Lung microvascular endothelial cell (primary cell): ENCODE measurements at places on chromosomes 6 and 20.

DNA sequence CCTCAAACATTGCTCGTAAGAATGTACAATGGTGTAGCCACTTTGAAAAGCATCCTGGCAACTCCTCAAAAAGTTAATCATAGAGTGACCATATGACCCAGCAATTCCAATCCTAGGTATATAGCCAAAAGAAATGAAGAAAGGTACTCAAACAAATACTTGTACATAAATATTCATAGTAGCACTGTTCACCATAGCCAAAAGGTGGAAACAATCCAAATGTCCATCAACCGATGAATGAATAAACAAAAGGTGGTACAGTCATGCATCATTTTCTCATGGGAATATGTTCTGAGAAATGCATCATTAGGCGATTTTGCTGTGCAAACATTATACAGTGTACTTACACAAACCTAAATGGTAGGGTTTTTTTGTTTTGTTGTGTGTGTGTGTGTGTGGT, 74.4 kb upstream of the TBC1D7 start:
- peak; percentile 55 for DNase-seq

DNA sequence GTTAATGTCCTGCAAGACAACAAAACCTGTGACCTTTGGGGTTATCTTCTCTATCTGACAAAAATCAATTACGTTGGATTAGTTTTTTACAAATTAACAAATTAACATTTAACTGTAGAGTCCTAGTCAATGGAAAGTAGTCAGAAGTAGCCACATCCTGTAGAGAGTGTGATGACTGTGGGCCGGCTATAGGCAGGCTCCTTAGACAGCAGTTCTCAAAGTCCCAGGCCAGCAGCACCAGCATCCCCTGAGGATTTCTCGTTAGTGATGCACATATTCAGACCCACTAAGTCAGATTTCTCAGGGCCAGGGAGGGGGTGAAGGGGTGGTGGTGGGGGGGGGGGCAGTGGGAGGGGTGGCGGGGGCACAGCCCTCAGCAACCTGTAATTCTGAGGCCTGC, 37.2 kb downstream of the ZNF341 start:
- no peak for DNase-seq

- DNase-seq, result peak; percentile 31
These were observed 506 bp downstream of the RGS17 start for GRCh38 chr6:153130515-153131036.

GRCh38 chr20:53076668-53077067, 104.5 kb downstream of the TSHZ2 start:
- no peak for DNase-seq

DNA sequence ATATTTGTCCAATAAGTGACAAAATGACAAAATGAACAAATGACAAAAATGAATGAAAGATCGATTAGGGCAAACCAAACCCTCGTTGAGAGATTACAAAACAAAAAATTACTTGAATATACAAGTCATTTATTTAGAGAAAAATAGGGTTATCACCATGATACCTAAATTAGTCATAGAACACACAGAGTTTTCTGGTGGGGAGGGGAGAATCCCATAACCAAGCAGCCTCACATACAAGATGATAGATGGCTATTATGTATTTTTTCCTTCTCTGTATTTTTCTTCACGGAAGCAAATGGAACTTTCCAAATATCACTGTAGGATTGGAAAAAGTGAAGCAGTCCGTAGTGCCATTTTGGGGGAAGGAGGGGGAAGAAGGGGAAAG, 28.5 kb upstream of the BMP6 start:
- peak; percentile 44 for DNase-seq

GRCh38 chr20:23244916-23245552, 105.6 kb upstream of the NXT1 start:
- DNase-seq, result no peak

DNA sequence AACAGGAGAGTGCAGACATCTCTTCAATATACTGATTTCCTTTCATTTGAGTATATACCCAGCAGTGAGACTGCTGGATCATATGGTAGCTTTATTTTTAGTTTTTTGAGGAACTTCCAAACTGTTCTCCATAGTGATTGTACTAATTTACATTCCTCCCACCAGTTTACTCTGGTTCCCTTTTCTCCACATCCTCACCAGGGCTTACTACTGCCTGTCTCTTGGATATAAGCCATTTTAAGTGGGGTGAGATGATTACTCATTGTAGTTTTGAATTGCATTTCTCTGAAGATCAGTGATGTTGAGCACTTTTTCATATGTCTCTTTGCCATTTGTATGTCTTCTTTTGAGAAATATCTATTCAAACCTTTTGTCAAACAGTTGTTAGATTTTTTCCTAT, 64.9 kb upstream of the HMGCLL1 start:
- no peak for DNase-seq

- no peak for DNase-seq
These were observed 772.8 kb upstream of the DEFB115 start for GRCh38 chr20:30484749-30485070.

DNA sequence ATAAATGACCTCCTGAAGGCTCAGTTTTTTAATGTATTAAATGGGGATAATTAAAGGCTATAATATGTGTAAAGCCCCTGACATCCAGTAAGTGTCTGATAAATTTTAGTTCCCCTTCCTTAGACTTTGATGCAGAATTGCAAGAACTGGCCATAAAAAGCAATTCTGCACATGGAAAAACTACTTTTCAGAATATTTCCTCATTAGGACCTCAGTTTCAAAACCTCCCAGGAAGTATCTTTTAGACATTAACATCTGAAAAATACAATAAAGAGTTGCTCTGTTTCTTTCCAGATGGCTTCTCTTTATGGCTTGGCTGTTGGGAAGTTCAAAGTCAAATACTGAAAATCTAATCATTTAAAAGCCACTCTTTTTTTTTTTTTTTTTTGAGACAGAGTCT, 106.3 kb upstream of the ZNF217 start:
- DNase-seq, result no peak

DNA sequence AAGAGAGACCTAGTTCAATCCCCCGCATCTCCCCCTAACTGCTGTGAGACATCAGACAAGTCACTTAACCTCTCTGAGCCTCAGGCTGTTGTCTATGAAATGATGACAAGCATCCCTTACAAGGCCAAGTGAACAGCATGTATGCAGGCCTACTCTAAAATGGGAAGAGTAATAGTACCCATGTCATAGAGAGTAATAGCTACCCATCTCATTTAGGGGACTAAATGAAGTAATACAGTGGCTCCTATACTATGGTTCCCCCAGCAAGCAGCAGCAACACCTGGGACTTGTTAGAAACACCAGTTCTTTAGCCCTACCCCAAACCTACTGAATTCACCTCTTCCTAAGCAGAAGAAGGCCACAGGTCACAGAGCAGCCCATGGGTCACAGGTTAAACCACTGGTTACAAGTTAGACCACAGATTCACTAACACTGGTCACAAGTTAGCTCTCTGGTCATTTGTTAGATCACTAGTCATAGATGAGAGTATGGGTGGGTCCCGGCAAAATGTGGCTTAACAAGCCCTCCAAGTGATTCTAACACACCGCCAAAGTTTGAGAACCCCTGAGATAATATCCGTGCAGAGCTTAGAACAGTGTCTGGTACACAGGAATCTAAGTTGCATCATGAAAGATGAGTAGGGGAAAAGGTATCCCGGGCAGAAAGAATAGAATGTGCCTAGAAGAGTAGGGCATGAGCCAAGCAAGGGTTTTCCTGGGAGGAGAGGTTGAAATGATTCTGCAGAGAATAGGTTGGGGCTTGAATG, 1.4 kb downstream of the DEFB124 start:
- DNase-seq, result no peak

GRCh38 chr6:147103694-147104093, 100.5 kb upstream of the STXBP5 start:
- no peak for DNase-seq

DNA sequence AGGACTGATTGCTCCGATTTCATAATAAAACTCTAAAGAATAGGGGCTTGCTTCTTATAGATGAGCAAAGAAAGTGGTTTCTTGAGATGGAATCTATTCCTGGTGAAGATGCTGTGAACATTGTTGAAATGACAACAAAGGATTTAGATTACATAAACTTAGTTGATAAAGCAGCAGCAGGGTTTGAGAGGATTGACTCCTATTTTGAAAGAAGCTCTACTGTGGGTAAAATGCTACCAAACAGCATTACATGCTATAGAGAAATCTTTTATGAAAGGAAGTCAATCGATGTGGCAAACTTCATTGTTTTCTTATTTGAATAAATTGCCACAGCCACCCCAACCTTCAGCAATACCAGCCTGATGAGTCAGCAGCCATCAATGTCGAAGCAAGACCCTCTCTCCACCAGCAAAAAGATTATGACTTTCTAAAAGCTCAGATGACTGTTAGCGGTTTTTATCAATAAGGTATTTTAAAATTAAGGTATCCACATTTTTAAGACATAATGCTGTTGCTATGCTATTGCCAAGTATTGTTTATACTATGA, 12.7 kb upstream of the MTRF1L start:
- DNase-seq, result no peak

DNA sequence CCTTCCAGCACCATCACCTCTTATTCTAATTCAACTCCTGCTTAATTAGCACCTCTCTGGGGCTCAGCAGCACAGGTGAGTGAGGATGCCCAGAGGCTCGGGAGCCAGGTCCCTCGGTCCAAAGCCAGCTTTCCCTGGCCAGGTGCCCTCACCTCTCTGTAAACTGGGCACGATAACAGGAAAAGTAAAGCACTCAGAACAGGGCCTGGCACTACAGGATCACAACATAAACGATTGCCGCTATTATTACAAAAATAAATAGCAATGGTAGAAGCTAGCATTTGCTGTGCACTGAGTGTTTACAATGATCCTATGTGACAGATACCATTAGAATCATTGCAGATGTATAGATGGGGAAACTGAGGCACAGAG, 2.6 kb downstream of the BPIFB2 start:
- DNase-seq, result no peak

GRCh38 chr6:158744986-158745430, 74.2 kb downstream of the EZR start:
- DNase-seq, result no peak

DNA sequence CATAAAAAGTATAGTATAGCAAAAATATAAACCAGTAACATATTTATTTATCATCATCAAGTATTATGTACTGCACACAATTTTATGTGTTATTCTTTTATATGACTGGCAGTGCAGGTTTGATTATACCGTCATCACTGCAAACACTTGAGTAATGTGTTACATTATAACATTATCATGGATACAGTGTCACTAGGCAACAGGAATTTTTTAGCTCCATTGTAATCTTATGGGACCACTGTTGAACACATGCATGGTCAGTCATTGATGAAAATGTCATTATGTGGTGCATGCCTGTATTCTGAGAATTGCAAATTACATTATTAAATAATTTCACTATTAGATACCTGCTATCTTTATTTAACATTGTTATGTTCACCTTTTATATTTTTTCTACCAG, 29.1 kb upstream of the OR2J2 start:
- no peak for DNase-seq

GRCh38 chr20:55446301-55446700, 559.0 kb downstream of the CBLN4 start:
- DNase-seq, result no peak

DNA sequence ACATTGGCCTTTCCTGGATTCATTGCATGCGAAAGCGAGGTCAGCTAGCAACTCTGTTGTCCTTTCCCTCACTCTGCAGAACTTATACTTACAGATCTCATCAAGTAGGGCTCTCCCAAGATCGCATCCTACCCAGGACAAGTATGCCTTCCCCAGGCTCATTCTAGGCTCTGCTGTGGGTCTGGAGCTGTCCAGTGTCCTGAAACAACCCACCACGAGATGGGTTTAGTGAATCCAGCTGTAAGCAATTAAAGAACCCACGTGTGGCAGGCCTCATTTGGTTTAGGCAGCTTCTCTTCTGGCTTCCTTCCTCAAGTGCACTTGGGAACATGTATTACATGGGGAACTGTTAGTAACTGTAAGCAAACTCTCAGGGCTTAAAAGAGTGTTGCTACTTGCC, 406.5 kb upstream of the CHD6 start:
- DNase-seq, result no peak

- no peak for DNase-seq
These were observed 48.1 kb upstream of the TNFRSF21 start for GRCh38 chr6:47357827-47358226.

DNA sequence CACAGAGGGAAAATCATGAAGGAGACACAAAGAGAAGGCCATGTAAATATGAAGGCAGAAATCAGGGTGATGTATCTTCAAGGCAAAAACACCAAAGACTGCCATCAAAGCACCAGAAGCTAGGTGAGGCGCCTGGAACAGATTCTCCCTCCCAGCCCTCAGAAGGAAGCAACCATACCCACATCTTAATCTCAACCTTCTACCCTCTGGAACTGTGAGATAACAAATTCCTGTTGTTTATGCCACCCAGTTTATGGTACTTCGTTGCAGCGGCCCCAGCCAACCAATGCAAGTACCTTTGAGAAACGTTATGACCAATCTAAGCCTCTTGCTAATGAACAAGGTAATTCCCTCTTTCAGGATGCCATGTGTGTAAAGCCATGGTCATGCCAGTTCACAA, 66.2 kb upstream of the STXBP5 start:
- DNase-seq, result no peak

DNA sequence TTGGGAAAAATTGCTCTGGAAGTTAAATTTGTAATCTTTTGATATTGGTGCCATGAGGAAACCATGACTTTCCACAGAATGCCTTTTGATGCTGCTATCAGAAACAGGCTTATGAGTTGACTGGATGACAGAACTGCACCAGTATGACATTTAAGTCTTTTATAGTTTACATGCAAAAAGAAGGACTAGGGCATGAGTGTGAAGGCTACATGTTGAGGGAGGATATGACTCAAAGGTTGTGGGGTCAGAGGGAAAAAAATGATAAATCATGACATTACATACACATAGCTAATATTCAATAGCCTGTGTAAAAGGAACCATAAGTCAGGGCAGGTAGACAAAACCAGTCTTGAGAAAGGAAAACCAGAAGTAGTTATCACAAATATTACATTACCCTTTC, 182.2 kb downstream of the COL12A1 start:
- peak; percentile 69 for DNase-seq

- DNase-seq, result no peak
These were observed 102.3 kb upstream of the IMPG1 start for GRCh38 chr6:76174722-76175121.

- no peak for DNase-seq
These were observed 738.8 kb downstream of the HDGFL1 start for GRCh38 chr6:23308166-23308565.

DNA sequence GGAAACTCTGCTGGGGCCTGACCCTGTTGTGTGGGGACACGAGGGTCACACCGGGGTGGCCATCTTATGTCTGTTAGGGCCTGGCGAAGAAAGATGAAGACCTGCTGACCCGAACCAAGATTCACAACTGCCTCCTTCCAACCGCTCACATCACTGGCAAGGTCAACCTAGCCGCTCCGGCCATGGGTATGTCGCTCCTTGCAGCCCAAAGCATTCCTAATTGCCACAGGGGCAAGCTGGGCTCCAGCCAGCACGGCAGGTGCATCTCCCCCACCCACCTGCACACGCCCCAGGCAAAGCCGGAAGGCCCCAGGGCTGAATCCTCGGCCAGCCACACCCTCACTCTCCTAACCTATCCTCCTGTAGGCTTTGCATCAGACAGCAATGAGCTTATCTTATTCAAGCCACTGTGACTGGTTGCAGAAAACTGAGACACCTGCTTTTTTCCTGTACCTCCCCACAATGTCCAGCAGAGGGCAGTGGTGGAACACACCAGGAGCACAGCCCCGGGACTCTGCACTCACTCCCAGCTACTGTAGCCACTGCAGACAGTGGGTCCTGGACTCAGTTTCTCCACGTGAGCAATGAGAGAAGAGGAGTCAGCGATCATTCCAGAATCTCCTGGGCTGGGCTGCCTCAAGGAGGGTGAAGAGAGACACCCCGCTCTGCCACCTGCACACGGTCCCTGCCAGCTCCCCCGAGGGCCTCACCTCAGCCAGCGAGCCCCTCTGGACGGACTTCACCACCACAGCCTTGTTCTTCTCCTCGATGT, 170.2 kb downstream of the PREX1 start:
- DNase-seq, result peak; percentile 88
